ENCODE measurements at places on chromosomes 1 and 21. TPM values are rescaled to one million over a fixed set of nuclear protein-coding genes. Genes with fewer than 3 reads are reported as not detected.

Gene OR2T8
- total RNA-seq = not detected

Gene C1orf53
- 2.7 TPM for total RNA-seq

Gene CLCNKA
- 2.9 TPM for total RNA-seq

Gene HMCN1
- 2.6 TPM for total RNA-seq

Gene C4BPA
- 2.0 TPM for total RNA-seq

Gene PLA2G4A
- 2.0 TPM for total RNA-seq

Gene OR2T11
- total RNA-seq = not detected

Gene TMEM125
- 39.1 TPM for total RNA-seq

Gene SMCP
- total RNA-seq = not detected

Gene HJV
- not detected for total RNA-seq
